ENCODE measurements at places on chromosomes 4 and X.
A peak's percentile ranks its signal among the peaks of the same experiment; 100 is the strongest.

DNA sequence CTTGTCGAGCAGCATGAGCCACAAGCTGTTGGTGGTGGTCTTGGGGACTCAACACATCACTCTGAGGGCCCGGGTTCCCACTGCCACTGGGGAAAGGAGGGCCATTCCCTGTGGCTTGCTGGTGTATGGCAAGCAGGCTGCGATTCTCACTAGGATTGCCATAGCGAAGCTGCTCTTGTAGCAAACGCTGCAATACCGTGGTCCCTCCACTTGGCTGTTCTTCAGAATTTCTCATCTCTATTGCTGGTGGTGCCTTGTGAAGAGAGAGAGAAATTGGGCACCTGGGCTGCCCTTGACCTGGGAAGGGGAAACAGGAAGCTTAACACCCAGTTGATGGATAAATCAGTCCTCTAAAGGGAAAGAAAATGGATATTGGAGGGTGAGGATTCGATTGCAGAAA lies 17.7 kb downstream of the AMOT start:
- no peak for DNase-seq

DNA sequence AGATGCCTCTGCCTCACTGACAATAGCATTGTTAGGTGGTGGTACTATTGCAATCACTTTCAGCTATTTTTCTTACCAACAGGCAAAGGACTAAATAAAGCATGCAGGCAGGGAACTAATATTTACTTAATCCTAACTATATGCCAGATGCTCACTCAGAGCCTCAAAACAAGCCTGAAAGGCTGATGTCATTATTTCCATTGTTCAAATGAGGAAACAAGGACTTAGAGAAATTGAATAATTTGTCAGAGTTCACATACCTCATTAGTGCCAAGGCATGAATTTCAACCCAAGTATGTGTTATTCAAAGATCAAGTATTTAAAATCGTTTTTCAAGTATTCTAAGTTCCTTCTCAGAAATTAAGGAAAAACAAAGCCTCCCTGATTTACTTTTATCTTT lies 374.9 kb upstream of the TECRL start:
- DNase-seq, result no peak

DNA sequence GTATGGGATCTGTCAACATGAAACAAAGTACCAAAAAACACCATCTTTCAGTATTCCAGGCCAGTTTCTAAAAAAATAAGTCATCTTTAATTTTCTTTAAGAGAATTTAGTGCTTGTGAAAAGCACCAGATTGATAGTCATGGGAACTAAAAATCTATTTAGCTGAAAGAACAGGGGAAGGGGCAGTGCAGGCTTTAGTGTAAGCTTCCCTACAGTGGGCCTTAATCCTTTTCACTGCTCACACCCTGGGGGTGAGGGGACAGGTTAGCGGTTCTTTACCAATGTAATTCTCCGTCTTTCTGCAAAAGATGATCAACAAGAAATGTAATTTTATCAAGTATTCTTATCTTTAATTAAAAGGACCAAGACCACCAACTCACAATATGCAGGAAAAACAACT lies 47.1 kb downstream of the CHIC2 start:
- no peak for DNase-seq

- no peak for DNase-seq
Observed at GRCh38 chr4:102272318-102272717, 73.0 kb downstream of the SLC39A8 start.

DNA sequence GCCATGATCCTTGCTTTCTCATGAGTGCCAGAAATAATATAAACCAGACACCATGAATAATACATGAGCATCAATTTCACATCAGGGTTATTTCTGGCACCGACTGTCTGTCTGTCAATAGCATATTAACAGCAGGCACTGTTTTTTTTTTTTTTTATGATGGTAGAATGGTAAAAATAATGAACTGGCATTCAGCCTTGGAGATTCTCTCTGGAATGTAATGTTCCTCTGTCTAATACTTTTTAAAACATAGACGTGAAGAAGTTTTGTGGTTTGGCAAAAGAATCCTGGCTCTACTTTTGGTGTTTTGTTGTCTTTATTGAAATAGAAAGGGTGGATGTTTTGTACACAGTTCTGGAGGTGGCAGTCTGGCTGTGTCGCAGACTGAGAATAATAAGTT lies 874.6 kb upstream of the PRKX start:
- no peak for DNase-seq

DNA sequence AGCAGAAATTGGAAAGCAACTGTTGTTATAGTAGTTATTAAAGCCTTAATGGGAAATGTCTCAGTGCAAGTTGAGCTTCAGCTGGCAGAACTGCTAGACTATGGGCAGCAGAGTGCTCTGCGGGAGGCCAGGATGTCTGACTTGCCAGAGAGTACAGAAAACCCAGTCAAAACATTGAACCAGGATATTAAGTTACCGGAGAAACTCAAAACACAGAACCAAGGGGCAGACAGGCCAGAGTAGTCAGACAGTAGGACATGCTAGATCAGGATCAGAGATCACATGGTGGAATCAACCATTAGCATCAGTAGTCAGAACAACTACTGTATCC lies 72.9 kb upstream of the TNIP3 start:
- no peak for DNase-seq

GRCh38 chrX:32281853-32282252 lies 929.5 kb downstream of the DMD start:
- no peak for DNase-seq

GRCh38 chrX:19804151-19804550 lies 83.2 kb downstream of the SH3KBP1 start:
- no peak for DNase-seq

DNA sequence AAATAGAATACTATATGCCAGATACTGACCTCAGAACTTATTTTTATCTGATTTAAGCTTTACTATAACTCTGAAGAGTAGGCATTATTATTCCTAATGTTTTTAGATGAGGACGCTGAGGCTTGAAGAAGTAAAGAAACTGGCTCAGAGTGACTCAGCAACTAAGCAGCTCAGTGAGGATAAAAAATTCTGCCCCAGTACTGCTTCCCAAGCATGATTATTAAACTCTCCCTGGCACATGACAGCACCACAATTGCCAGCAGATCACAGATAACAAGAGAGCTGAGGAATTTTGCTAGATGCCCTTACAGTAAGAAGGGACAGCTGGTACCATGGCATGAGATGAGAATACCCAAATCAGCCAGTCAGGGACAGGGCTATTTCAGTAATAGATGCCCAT lies 219.4 kb downstream of the NKX6-1 start:
- no peak for DNase-seq

- DNase-seq, result no peak
Observed at GRCh38 chrX:118286066-118286762, 59.7 kb upstream of the WDR44 start.

GRCh38 chr4:87274803-87275202 lies 47.9 kb downstream of the HSD17B13 start:
- no peak for DNase-seq

DNA sequence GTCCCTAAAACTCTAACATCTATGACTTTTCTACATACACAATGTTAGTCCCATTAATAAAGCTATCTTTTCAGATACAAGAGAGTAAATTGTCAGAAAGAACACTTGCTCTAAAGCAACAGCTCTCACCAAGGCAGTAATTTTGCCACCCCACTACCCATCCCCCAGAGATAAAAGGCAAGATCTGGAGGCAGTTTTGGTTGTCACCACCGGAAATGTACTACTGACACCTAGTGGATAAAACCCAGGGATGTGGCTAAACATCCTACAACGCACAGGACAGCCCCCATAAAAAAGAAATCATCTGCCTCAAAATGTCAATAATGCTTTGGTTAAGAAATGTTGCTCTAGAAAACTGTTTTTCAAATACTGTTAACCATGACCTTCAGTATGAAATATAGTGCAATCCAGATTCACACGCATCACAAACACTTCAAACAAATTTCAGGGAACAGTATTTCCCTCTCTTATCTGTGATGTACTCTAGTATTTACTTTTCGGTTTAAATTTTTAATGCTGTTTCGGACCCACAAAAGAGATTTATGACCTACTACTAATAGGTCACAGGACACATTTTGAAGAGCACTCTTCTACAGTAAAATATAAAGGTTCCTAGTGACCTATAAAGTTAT lies 5.1 kb downstream of the FBXL5 start:
- peak; percentile 32 for DNase-seq

GRCh38 chrX:37646254-37646653 lies 39.3 kb upstream of the XK start:
- no peak for DNase-seq

DNA sequence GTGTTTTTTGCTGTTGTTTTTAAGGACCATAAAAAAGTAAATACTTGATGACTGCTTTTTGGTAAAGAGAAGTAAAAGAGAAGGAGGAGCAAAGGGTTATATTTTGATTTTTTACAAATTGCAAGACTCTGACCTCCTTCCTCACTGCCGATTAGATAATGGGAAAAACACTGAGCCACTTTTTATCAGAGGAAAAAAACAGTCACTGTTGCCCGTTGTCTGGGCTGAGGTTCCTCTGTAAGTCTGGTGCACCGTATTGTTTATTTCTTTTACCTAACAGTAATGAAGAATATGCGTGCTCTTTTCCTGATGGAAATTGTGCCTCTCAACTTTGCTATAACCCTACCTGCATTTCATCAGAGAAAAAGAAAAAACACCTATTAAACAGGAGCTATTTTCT lies 178.7 kb upstream of the EMCN start:
- no peak for DNase-seq

GRCh38 chr4:70994387-70995099 lies 1.1 kb downstream of the DCK start:
- no peak for DNase-seq

DNA sequence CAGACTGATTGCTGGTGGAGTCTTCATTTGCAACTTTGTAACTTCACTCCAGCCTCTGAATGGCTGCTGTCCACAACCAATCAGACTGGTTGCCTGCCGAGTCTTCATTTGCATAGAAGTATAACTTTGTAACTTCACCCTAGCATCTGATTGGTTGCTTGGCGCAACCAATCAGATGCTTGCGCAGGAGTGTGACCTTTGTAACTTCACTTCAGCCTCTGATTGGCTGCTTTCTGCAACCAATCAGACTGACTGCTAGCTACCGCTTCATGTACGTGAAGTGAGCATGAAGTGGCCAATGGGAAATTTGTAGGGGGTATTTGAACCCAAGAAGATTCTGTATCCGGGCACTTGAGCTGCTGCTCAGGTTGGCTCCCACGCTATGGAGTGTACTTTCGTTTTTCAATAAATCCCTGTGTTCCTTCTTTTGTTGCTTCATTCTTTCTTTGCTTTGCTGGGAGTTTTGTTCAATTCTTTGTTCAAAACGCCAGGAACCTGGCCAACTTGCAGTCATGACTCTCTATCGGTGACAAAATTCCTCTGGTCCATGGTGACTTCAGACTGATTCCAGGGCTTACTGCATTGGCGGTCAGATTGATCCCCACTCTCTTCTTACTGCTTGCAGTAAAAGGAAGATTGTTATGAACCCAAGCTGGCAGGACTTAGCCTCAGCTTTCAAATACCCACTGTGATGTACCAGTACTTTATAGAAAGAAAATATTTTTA lies 46.4 kb upstream of the FGG start:
- DNase-seq, result no peak

GRCh38 chrX:150409486-150409885 lies 46.4 kb downstream of the MAMLD1 start:
- DNase-seq, result no peak

GRCh38 chr4:10028910-10029309 lies 7.6 kb upstream of the SLC2A9 start:
- DNase-seq, result no peak

DNA sequence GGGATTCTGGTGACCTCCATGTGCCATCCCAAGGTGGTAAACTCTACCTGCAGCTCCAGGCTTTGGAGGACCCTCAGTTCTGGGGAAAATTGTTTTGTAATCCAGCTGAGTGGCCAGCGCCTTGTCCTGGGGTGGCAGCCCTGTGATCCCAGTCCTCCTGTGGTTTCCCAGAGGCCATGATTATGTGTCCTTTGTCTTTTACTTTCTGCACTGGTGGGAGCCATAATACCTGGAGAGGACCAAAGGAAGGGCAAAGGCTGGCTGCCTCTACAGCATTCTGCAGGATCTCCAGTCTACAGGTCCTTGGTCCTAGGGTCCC lies 64.0 kb downstream of the NBDY start:
- DNase-seq, result no peak

- DNase-seq, result no peak
Observed at GRCh38 chr4:174422893-174423256, 99.4 kb downstream of the HPGD start.

GRCh38 chr4:80202190-80202711 lies 4.9 kb downstream of the PRDM8 start:
- peak; percentile 81 for DNase-seq

- no peak for DNase-seq
Observed at GRCh38 chrX:154310616-154311536, 15.3 kb downstream of the TKTL1 start.

- no peak for DNase-seq
Observed at GRCh38 chrX:116657071-116657470, 194.3 kb upstream of the CT83 start.

DNA sequence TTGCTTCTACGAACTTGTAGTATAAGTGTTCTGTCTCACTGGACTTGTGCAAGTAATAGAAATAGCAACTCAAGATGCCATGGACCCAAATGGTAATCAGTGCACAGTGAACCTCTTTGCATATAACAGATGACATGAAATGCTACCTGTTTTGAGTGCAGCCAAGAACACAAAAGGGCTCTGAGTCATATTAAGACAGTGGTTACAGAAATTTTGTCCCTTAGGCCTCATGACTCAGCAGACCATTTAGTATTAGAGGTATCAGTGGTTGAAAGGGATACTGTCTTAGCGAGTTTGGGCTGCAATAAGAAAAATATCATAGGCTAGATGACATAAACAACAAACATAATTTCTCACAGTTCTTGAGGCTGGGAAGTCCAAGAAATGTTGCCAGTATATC lies 502.9 kb upstream of the PCDH10 start:
- DNase-seq, result no peak

DNA sequence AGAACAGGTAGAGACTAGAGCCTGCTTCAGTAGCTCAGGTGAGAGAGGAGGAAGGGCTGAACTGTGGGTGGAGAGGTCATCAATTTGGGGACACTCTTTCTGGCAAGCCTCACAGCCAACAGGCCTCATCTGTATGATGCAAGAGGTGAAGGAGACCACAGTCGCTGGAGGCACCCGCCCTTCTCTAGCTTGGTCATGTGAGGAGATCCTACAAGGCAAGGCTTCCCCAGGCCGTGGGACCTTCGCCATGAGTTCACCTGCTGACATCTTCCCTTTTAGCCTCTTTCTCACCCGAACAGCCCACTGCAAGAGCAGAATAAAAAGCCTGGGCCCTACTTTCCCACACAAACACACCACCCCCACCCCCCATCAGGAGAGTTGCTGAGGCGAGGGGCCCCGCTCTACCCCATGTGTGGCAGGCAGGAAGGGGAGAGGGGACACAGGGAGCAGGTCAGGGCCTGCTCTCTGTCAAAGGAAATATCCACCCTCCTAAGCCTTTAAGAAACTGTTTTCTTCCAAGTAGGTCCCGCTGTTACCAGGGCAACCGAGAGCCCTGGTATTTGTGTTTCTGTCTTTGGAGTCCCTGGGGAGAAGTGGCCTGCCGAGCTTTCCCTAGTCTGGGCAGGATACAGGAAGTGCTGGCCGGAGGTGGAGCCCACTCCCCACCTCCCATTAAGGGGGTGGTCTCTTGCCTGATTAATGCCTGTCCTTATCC lies 8.1 kb downstream of the RTL5 start:
- no peak for DNase-seq

- DNase-seq, result no peak
Observed at GRCh38 chrX:118503260-118504041, 7.8 kb downstream of the DOCK11 start.

GRCh38 chr4:15910155-15910940 lies 28.2 kb downstream of the FGFBP1 start:
- no peak for DNase-seq

- DNase-seq, result no peak
Observed at GRCh38 chr4:72899214-72899613, 170.3 kb downstream of the COX18 start.
